ENCODE measurements at places on chromosomes 1 and 21.
A peak's percentile ranks its signal among the peaks of the same experiment; 100 is the strongest.

- DNase-seq, result peak; percentile 49
Observed at GRCh38 chr1:46181343-46182260, 5.3 kb upstream of the P3R3URF start.

GRCh38 chr1:104136621-104137020, 386.9 kb downstream of the AMY1C start:
- no peak for DNase-seq

GRCh38 chr1:193156822-193157142, 29.6 kb downstream of the B3GALT2 start:
- no peak for DNase-seq

DNA sequence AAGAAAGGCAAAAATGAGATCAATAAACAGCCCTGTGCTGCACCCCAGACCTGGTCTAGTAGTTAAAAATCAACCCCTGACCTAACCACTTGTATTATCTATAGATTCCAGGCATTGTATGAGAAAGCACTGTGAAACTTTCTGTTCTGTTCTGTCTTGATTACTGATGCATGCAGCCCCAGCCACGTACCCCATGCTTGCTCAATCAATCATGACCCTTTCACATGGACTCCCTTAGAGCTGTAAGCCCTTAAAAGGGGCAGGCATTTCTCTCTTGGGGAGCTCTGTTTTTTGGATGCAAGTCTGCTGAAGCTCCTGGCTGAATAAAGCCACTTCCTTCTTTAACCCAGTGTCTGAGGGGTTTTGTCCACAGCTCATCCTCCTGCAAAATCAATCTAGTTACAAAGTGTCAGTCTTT, 24.2 kb upstream of the CD34 start:
- no peak for DNase-seq

- no peak for DNase-seq
Observed at GRCh38 chr1:176199707-176200106, 7.4 kb downstream of the COP1 start.

DNA sequence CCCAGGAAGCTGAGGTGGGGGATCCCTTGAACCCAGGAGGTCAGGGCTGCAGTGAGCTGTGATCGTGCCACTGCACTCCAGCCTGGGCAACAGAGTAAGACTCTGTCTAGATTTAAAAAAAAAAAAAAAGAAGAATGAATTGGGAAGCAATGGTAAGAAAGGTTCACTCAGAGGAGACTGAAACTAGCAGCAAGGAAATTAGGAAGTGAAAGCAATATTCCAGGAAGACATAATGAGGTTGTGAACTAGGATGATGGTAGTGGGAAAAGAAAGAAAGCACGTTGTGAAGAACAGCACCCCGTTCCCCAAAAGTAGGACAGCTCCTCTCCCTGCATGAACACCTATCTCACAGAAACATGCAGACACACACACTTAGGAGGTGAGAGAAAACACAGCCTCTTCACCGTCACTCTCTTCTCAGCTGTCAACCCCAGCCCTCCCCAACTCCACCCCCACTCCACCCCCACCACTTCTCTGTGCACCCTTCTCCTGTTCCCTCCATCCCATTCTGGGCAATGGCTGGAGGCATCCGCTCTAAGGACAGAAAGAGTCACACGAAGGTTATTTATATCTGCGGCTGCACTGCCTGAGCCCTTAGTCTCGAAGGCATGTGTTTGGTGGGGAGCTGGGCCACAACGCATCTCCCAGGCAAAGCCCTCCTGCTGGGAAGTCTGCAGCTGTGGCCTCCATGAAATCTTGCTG, 101.8 kb upstream of the LPGAT1 start:
- no peak for DNase-seq

DNA sequence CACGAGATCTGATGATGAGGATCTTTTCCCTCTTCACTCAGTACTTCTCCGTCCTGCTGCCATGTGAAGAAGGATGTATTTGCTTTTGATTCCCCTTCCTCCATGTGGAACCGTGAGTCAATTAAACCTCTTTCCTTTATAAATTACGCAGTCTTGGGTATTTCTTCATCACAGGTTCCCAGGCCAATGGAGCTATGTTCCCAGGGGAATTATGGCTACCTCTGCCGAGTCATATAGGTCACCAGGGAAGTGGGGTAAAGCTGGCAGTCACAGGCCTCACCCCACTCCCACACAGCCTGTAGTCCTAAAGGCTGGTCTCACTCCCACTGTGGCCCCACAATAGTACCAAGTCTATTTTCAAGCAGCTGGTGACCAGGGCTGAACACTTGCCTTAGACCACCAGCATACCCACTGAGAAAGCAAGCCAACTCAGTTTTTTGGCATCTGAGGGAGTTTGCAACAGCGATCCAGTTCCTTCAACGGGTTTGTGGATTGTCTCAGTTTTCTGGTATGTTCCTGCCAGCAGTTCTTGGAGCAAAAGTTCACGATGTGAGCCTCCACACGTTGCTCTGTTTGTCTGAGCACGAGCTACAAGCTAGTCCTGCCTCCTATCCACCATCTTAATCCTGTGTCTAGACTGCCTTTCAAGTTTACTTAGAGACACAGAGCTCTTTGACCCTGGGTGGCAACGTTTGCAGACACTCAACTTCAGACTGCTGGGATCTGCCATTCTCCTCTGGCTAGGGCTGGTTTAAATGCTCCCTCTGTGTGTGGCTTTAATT, 104.5 kb downstream of the CENPF start:
- peak; percentile 78 for DNase-seq

GRCh38 chr21:46295996-46296752, 10.0 kb downstream of the YBEY start:
- DNase-seq, result peak; percentile 96

- no peak for DNase-seq
Observed at GRCh38 chr21:45826676-45827301, 154.8 kb upstream of the COL6A1 start.

DNA sequence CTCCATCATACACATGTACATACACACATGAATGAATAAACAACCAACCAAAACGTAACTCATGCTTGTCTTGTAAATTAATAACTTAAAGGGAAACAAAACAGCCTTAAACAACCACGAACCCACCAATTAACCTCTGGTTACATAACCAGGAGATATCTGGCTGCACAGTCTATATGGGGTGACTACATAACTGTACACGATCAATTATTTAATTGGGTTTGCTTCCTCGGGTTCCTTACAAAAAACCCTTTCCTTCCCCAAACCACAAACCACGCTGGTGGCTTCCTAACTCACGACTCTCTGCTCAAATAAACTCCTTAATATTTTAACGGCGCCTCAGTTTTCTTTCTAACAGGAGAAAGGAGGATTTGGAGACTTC, 744 bp downstream of the ZNF670 start:
- peak; percentile 2 for DNase-seq

Measured in AG10803 (cell line).